ENCODE measurements at places on chromosomes 6 and 20.
A peak's percentile ranks its signal among the peaks of the same experiment; 100 is the strongest.

GRCh38 chr20:36277546-36277945 is 28.6 kb upstream of the DLGAP4 start:
- no peak for DNase-seq

DNA sequence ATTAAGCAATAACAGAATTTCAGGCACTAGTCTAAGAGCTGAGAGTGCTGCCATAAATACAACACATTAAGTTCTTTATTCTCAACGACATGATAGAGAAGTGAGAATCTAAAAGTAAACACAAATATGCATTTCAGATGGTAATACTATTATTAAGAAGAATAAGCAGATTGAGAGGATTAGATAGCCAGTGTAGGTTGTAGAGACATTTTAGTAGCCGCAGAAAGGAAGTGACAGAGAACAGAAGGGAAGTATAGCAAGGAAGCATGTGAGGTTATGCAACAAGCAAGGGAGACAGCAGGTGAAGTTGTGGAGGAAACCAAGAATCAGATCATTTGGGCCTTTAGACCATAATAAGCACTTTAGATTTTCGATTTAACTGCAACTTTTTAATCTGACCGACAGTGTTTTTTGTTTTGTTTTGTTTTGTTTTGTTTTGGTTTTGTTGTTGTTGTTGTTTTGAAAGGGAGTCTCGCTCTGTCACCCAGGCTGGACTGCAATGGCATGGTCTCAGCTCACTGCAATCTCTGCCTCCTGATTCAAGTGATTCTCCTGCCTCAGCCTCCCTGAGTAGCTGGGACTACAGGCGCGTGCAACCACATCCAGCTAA is 737.0 kb upstream of the ADGRB3 start:
- no peak for DNase-seq

DNA sequence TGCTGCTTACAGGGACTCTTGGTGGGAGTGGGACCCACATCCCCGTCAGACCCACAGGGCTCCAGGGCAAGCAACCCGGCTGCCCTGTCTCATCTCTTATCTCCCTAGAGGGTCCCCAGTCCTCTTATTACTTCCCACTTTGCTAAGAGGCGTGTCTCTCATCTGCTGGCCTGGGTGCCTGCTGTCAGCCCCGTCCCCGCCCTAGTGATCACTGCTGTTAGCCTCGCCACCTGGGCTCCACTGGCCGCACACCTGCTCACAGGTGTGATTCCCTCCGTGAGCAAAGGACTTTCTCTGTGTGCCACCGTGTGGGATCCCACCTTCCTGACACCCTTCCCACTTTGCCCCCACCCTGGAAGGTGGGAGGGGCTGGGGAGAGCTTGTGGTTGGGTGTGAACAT is 57.6 kb downstream of the TCP11 start:
- no peak for DNase-seq

- no peak for DNase-seq
Measured at GRCh38 chr6:8123236-8123635, 20.9 kb upstream of the EEF1E1 start.

DNA sequence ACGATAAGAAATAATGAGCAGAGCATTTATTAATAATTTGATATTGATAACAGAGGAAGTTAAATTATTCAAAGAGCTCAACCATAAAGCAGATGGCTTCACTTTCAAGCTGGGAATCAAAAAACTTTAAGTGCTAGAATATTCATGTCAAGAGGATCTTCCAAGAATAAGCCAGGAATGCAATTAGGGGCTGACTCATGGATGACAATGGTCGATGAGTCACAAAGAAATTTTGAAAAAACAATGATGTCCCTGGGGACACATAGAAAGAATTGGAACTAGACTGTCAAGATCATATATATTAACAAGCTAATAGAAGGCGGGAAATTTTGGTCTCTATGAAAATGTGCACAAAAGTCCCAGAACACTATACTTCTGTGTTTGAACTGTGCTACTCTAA is 304.1 kb downstream of the LAMA2 start:
- no peak for DNase-seq

GRCh38 chr6:41462033-41462432 is 84.1 kb upstream of the FOXP4 start:
- no peak for DNase-seq

GRCh38 chr6:31898383-31899011 is 999 bp upstream of the EHMT2 start:
- DNase-seq, result peak; percentile 38

DNA sequence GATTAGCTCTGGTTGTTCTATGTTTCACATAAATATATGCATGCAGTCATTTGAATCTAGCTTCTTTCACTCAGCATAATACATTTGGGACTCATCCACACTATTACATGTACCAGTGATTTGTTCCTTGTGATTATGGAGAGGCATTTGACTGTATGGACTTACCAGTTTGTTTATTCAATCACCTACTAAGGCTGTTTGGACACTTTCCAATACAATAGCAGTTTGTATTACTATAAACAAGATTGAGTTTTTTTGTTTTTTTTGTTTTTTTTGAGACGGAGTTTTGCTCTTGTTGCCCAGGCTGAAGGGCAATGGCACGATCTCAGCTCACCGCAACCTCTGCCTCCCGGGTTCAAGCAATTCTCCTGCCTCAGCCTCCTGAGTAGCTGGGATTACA is 109.8 kb upstream of the DST start:
- no peak for DNase-seq

DNA sequence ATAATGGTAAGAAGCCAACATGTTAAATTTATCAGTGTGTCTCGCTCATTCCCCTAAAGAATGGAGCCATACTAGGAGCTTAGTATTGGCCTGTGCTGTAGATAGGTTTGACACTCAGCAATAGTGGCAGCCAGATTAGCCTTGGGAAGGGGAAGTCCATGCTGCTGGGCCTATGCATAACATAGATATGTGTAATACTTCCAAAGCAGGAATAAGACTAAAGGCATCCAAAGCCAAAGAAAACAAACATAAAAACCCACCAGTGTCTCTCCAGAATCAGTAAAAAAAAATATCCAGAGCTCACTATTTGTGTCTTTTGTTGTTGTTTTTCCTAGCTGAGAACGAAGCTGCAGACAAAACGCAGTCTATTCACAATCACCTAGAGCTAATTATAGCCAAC is 104.2 kb upstream of the STXBP5 start:
- DNase-seq, result no peak

DNA sequence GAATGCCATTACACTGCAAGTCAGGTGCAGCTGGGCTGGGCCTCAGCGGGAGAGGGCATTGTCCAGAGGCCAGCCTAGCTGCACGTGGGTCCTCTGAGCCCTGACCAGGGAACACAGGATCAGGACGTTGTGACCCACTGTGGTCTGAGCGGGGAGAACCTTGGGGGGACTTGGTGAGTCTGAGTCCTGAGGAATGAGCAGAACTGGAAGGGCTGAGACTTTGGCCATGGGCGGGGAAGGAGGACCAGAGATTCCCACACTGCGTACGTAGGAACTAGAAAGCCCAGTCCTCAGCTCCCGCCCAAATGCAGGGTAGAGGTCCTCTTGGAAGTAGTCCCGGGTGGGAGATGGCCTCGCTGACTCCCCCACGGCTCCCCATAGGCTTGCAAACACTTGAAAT is 42.5 kb downstream of the GABRR2 start:
- no peak for DNase-seq

GRCh38 chr20:44367746-44368145 is 12.2 kb downstream of the HNF4A start:
- DNase-seq, result no peak

DNA sequence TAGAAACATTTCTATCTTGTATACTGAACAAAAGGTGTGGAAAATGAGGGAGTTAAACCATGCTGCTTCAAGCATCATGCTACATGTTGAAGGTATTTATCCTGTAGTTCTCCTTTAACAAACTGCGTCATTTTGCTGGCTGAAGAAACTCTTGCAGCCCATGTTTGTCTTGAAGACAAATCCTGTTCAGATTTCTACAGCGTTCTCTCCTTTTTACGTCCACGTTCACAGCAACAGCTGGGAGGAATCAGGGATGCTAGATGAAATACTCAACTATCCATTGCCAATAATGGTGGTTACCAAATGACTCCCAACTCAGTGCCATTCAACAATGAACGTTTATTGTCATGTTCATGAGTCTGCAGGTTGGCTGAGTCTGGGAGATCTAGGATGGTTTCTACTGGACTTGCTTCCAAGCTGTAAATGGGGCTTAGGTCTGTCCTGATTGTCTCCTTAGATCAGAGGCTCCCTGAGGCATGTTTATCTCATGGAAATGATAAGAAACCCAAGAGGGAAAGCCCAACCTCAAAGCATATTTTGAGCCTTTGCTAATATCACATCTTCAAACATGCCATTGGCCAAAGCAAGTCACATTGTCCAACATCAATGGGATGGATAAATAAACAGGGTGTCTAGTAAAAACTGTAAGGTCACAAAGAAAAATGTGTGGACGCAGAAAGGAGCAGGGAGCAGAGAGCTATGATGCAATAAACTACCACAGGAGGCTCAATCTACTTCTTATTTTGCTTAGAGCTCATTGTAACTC is 2.7 kb upstream of the PLCB1 start:
- DNase-seq, result no peak

DNA sequence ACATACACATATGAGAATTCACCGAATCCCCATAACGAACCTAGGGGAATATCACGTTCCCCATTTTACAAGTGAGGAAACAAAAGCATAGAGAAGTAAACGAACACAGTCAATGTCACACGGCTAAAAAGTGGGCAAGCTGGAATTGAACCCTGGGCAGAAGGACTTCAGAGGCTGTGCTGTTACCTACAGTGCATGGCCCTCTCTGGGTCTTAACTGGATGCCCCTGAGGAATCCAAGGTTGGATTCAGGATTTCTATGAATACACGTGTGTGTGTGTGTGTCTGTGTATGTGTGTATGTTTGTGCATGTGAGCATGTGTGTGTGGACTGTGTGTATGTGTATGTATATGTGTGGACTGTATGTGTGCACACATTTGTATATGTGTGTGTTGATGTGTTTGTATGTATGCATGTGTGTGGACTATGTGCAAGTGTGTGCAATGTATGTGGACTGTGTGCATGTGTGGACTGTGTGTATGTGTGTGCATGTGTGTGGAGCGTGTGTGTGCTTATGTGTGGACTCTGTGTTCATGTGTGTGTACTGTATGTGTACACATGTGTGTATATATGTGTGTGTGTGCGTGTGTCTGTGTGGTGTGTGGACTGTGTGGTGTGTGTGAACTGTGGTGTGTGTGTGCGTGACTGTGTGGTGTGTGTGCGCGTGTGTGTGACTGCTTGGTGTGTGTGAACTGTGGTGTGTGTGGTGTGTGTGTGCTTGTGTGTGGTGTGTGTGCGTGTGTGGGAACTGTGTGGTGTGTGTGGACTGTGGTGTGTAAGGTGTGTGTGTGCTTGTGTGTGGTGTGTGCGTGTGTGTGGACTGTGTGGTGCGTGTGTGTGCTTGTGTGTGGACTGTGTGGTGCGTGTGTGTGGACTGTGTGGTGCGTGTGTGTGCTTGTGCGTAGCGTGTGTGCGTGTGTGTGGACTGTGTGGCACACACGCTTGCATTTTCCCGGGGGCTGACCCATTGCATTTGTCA is 49.0 kb downstream of the HNF4A start:
- DNase-seq, result no peak

DNA sequence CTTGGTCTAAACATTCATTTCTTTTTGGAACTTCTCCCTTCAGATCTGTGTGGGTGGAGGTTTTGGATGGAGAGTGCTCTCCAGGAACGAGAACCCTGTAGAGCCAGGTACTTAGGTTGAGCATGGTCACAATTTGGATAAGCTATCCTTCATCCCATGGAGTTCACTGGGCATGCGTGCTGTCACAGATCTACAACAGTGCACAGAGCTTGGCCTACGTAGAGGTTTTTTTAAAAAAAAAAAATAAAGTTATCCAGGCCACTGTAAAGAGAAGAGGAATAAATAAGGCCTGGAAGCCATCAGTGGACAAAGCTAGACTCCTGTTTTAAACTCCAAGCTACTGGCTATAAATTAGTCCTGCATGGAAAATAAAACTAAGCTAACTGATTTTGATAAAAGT is 165.6 kb downstream of the SLC24A3 start:
- DNase-seq, result no peak

DNA sequence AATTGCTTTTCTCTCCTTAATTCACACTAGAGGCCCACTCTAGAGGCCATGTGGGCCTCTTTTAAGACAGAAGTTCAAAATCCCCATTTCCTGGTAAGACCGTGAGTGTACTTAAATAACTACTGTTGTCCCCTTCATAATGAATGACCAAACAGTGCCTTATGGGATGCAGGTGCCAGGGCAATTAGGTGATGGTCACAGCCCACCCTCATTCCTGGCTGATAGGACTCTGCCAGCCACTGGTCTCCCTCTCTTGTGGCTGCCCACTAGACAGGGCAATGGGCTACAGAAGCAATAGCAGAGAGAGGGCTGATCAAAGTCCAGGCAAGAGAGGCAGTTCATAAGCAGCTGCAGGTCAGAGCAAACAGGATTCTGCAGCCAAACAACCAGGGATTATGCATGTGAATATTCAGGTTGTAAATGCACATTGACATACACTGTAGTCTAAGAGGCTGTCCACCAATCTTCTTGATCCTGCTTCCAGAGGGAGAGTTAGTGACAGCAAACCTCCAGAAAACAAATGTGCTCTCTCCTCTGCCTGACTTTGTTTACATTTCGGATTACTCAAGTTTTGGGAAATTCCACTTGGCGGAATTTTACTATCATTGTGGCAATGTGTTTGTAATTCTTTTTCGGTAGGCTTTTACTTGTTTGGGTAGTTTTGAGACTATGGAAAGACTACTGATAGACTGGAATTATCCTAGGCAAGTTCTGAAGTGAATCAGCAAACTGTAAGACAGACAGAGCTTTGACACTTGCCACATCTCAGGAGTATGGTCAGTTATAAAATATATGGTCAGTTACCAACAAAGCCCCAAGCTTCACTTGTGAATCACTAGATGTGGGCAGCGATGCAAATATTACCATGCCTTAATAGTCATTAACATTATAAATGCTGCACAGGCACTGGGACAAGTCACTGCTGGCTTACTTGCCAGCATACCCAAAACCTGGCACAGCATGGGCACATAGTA is 12.8 kb downstream of the PTPRK start:
- DNase-seq, result no peak

- DNase-seq, result no peak
Measured at GRCh38 chr6:44650495-44650894, 263.0 kb downstream of the CDC5L start.

DNA sequence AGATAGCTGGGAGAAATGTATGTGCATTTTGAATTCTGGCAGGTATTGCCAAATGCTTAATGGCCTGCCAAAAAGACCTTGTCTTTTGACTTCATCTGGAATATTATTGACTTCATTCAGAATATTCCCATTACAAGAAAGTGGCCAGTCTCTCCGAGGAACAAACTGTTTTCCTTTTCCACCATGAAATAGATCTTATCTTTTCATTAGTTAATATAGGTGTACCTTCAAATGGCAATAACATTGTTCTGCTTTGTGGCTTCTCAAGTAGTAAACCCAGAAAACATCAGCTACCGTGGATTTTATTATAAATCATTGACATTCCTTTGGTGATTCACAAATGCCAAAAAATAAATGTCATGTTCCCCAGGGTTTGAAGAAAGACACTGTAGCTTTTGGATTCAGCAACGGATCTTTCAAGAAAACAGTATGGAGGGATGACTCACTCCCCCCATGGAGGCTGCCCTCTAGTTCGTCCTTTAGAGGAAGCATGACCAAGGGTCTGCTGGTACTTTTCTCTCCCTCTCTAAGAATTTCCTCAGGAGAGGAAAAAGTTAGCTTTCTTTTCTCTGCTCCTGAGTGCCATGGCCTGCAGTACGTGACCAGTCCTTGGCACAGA is 1.1 kb upstream of the RNF182 start:
- no peak for DNase-seq

GRCh38 chr6:35754452-35755277 is 17.8 kb downstream of the ARMC12 start:
- DNase-seq, result no peak

GRCh38 chr6:131250122-131250521 is 114.9 kb downstream of the AKAP7 start:
- DNase-seq, result peak; percentile 81

GRCh38 chr6:506508-506907 is 115.0 kb downstream of the IRF4 start:
- no peak for DNase-seq

Data from hindlimb muscle (tissue), 1 donor.